ENCODE measurements at places on chromosomes 3 and 15.

DNA sequence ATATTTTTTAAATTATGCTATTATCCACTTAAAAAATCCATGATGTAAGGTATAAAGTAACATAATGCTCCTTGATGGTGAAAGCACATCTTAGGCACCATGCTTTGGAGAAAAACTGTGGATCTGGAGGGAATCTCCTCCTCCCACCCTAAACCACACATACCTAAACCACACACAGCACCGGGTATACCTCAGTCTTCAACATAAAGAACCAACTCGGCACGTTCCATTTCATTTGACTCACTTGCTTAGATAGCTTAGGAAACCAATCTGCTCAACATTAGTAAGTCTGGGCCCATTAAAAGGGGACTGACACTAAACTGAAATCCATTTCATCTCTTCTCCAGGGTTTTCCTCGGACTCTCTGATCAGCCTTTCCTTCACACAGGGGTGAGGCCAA lies 945.7 kb upstream of the CFAP20DC start:
- no peak for DNase-seq

- no peak for DNase-seq
These were observed 220.4 kb downstream of the SNRPN start for GRCh38 chr15:25175033-25175788.

DNA sequence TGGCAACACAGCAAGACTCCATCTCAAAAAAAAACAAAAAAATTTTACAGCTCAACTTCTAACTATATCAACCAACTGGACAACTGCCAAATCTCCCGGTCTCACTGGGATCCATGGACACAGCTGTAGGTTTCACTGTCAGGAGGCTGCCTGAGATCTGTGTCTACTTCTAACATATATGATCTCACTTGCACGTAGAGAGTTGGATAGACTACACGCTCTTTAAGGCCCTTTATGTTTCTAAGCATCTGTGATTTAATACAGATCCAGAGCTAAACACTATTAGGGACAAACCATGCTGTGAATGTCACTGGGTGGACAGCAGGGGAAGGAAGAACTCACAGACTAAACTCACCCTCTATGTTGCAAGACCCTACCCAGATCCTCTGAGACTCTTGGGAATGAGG lies 13.0 kb upstream of the APOD start:
- no peak for DNase-seq

DNA sequence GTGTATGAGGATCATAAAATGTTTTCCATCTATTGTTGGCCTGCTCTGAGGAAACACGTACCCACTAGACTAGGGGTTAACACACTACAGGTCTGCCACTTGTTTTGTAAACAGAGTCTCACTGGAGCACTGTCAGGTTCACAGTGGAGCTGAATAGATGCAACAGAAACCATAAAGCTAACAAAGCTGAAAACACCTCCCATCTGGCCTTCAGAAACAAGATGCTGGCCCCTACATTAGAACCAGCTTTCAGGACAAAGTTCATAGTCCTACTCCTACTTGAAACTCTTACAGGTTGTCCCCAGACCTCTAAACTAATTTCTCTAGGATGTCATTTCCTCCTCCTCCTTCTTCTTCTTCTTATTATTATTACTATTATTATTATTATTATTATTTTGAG lies 42.3 kb downstream of the SNX4 start:
- no peak for DNase-seq

DNA sequence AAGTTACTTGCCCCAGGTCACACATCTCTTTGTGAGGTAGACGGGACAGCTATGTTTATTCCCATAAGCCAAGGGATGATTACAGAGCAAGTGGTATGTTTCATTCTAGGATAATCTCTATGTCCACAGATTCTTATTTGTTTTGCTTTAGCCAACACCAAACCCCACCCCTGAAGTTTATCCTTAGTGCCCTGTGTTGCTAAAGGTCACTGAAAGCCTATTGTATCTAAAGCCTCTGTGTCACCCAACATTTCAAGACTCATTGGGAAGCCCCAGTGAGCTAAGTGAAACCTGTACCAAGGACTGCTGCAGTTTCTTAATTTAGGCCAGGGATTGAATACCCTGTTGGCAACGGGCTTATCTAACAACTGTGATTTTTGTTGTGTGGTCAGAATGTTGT lies 135.6 kb downstream of the ADAMTS9 start:
- DNase-seq = no peak

GRCh38 chr3:143295201-143296080 lies 175.9 kb downstream of the CHST2 start:
- no peak for DNase-seq

DNA sequence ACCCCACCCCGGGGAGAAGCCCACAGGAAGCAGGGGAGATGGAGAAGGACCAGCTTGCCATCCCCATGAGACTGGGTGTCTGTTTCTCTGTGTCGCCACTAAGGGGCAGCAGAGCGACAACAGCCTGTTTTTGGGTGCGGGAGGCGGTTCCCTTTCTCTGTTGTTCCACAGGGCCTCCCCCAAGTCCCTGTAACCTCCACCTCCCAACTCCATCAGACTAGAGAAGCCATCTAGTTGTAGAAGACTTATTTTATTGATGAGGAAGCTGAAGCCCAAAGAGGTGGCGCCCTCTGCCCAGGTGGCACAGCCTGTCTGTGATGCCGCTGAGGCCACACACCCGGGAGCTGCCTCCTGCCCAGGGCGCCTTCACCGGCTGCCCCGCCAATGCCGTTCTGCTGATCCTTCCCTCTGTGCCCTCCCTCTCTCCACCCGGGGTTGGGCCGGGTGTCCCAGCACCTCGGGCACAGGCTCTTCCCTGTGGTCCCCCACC lies 3.9 kb upstream of the CCDC9B start:
- DNase-seq = peak; percentile 52
